AG09309 (cell line): ENCODE measurements at places on chromosomes 2 and 18.

DNA sequence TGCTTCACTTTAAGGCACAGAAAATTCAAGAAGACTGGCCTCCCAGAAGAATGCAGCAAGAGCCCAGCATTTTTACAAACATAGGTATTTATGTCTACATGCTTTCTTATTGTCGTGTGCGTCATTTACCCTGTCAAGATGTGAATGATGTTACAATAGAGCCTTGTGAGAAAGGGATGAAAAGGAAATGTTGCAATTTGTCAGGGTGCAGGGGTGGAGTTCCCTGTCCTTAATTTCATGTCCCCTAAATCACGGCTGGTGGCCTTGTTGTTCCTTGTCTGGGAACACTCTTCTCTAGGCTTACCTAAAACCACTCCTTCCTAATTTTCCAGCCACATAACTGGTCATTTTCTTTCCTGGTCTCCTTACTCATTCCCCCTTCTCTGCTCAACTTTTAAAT is 194.2 kb downstream of the TXNL1 start:
- no peak for DNase-seq

DNA sequence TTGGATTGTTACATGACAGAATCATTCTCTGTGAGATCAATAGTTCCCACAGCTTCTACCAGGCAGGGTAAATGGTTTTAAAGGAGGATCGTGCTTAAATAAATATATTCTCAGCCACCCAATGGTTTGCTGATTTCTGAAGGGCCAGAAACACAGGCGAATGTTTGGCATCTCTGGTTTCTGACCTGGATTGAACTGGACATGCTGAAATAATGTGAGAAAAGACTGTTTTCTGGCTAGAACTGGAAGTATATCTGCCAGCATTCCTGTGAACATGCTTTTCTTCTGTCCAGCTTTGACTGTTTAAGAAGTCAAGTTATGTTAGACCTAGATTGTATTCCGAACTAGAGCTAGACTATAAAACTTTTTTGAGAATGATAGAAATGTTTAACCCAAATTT is 77.1 kb upstream of the COL3A1 start:
- peak; percentile 27 for DNase-seq

GRCh38 chr18:78363556-78364387 is 615.8 kb upstream of the SALL3 start:
- DNase-seq, result no peak

DNA sequence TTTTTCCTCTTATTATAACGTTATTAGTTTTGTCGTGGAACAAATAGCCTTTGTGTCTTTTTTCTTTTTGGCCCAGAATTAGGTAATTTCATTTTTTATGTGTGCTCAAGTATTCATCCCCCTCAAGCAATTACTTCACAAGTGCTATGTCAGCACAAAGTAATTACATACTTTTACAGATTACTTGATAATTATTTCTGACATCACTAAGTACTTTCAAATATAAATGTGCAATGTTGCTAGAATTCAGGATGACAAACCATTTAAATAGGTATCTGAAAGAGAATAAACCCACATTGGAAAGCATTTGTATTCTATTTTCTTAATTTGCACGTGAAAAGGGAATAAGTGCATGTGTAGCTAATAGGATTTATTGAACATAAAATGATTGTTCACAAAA is 238.2 kb downstream of the CDH7 start:
- no peak for DNase-seq

DNA sequence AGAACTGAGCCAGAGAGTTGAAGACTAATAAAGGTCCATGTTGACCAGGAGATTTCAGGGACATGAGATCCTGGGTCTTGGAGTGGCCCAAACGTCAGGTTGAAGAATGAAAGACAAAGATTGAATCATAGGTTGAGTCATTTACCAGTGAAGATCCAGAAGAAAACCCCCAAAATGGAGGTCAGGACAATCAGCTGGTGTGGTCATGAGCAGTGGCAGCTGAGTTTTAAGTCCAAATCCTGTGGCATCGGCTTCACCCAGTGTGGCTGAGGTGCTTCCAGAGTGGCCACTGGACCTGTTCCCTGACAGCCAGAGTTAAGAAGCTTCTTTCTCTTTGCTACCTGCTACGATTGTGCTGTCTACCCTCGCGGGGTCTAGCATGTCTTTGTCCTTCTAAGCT is 234.0 kb downstream of the BCL2 start:
- no peak for DNase-seq

GRCh38 chr2:213057977-213058376 is 93.4 kb downstream of the IKZF2 start:
- no peak for DNase-seq

GRCh38 chr2:239255218-239255617 is 145.6 kb downstream of the HDAC4 start:
- no peak for DNase-seq

GRCh38 chr2:105842555-105842954 is 97.8 kb downstream of the NCK2 start:
- no peak for DNase-seq

GRCh38 chr2:29703336-29703735 is 218.1 kb downstream of the ALK start:
- no peak for DNase-seq

DNA sequence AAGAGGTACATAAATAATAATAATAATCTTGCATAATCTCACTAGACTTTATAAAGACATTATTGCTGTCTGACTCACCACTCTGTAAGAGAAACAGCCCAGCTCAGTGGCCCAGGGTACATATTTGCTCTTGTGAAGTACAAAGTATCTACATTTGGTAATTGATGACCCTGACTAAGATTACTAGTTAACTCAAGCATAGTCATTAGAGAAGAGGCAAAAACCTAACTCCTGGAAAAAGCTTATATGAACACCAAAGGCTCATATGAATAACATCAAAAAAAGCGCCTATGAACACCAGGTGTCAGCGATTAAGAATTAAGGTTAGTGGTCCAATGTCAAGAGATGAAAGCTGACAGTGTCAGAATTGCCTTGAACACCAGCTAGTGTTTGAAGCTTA is 38.4 kb downstream of the RAD51AP2 start:
- peak; percentile 16 for DNase-seq

GRCh38 chr18:76265497-76266235 is 229.4 kb downstream of the ZNF516 start:
- peak; percentile 3 for DNase-seq

GRCh38 chr2:17748745-17749144 is 4.9 kb downstream of the SMC6 start:
- DNase-seq, result no peak

DNA sequence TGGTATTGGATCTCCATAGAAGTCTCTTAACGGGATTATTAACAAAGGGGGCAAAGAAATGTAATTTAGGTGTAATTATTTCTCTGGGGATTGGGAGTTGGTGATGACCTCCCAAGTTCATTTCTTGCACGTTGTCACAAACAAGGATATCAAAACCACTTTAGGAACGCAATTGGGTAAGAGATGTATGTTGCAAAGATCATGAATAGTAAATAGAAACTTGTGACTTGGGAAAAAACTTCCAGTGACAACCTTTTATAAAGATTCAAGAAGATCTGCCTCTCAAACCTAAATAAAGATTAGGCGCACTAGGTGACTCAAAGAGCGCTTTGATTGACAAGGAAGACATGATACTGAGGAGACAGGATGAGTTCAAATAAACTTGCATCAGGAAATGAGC is 127.8 kb upstream of the TRIB2 start:
- DNase-seq, result no peak

GRCh38 chr2:118084491-118085089 is 3.7 kb upstream of the INSIG2 start:
- no peak for DNase-seq

- DNase-seq, result no peak
Measured at GRCh38 chr2:237016121-237016915, 69.4 kb upstream of the COPS8 start.

- DNase-seq, result no peak
Measured at GRCh38 chr2:170145675-170146432, 32.1 kb upstream of the MYO3B start.

DNA sequence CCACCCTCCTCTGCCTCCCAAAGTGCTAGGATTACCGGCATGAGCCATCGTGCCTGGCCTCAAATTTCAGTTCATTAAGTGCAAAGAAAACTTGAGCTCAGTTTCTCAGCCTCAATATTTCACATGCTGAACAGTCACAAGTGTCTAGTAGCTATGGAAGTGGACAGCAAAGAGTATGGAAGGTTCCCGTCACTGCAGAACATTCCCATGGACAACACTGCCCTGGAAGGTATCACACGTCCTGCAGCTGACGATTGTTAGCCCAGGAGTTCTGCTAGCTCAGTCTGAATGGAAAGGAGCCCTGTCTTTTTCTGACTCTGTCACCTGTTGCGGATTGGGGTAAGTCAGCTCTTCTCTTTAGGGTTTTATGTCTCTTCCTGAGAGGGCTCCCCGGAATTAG is 86.2 kb upstream of the PTPRM start:
- DNase-seq, result no peak

DNA sequence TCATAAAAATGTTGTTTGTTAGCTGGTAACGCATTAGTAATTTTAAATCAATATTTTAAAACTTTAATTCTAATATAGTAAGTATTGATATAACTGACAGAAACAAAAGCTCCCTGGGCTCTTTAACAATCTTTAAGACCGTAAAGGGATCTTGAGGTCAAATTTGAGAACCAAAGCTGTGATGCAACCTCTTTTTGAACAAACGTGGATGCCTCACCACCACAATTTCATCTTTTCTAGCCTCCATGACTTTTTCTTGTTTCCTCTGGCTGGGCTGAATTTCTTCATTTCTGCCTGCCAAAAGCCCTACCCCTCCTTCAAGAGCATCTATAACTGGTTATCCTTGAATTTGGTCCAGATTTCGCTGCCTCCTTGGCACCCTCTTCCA is 563 bp upstream of the POLE4 start:
- no peak for DNase-seq

- no peak for DNase-seq
Measured at GRCh38 chr18:64918851-64919250, 770.0 kb upstream of the LINC00305 start.

DNA sequence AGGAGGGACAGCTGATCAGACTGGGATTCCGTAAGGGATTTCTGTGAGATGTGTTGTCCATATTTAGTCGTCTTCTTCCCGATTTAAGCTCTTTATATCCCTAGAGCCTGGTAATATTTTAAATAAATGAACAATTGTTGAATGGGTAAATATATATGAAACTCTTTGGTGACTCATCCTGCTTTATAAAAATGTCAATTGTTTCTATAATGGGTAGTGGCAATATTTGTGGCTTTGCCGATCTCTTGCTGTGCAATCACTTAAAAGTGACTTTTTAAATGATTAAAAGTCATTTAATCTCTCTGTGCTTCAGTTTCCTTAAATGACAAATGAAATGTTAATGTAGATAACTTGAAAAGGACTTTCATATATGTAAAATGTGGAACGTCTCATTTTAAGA is 339.2 kb downstream of the RNF144A start:
- no peak for DNase-seq

GRCh38 chr2:26335231-26335630 is 10.7 kb upstream of the SELENOI start:
- no peak for DNase-seq

DNA sequence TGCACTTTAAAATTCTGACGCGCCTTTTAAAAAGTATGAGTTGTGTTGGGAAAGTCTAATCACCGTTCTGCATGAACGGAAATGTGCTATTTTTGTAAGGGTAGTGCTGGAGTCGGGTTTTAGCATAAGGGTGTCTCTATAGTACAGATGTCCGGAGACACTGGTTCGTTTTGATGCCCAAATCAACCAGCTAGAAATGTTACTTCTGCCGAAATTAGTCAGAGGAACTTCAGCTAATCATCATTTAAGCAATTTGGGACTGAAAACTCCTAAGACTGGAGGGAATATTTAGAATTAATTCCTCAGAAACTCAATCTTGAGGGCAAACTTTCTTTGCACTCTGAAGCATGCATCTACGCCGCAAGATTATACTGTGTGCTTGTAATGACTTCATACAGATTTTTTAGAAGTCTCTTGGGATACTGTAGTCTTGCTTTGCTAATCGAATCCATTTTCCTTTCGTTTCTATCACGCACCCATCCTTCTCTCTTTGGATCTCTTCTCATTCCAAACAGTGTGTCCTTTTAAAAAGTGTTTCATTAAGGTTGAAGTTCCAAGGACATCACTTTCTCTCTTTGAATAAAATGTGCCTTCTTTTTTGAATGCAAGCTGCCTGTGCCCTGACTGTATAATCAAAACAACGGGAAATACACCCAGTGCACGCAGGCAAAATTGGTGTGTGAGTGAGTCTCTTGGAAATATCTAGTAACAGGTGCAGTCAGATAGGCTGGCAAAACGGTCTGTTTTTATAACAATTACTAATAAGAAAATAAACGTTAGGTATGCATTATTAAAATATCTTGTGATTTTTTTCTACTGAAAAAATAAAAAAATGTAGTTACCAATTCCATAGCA is 270.9 kb upstream of the TCF4 start:
- DNase-seq, result no peak

DNA sequence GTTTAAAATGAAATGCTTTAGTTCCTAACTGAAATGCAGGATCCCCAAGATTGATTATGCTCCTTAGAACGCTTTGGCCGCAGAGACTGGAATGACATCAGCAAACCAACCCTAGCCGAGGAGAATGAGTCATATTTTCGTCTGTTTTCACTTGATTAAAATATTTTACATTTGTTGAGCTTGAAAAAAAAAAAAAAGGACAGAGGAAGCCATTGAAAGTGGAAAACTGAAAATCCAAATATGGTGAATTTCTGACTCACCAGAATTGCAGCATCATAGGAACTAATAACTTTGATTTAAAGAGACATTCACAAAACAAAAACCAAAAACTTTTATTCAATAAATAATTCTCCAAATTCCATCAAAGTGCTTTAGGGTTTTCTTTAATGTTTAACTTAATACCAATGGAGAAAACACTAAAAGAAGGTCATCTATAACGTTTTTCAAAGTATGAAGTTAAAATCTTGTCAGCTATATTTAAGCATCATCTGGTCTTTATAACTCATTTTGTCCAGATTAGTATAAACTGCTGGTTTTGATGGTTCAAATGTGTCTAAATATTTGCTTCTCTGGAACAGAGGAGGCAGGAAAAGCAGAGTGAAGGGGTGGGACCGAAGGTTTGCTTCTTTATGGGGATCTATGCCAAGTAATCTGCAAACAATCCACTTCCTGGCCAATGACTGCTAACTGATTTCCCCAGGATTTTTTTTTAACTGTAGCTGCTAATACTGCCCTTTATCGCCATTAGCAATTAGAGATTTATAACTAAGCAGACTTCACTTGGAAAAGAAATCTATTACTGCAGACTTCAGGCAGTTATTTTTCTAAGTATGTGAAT is 30.9 kb upstream of the COL5A2 start:
- DNase-seq, result peak; percentile 88
